C1 segment of cervical spinal cord (tissue), 14 donors: ENCODE measurements at places on chromosomes 6 and 20.

DNA sequence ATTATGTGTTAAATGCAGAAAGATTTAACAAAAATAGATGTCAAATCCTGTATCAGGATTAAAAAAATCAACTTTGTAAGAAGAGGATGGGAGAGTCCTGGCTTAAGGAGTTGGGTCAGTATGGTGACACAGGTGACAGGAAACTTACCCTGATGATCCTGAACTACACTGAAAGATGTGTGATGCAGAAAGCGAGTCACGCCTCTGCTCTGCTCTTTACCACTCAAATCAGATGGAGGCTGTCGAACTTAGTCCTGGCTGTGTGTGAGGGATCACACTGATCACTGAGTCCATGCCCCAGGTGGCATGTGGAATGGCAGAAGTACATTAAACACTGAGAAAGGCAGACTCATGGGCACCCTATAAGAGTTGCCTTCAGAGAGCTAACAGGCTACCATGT, 92.9 kb downstream of the GJA10 start:
- no peak for DNase-seq

DNA sequence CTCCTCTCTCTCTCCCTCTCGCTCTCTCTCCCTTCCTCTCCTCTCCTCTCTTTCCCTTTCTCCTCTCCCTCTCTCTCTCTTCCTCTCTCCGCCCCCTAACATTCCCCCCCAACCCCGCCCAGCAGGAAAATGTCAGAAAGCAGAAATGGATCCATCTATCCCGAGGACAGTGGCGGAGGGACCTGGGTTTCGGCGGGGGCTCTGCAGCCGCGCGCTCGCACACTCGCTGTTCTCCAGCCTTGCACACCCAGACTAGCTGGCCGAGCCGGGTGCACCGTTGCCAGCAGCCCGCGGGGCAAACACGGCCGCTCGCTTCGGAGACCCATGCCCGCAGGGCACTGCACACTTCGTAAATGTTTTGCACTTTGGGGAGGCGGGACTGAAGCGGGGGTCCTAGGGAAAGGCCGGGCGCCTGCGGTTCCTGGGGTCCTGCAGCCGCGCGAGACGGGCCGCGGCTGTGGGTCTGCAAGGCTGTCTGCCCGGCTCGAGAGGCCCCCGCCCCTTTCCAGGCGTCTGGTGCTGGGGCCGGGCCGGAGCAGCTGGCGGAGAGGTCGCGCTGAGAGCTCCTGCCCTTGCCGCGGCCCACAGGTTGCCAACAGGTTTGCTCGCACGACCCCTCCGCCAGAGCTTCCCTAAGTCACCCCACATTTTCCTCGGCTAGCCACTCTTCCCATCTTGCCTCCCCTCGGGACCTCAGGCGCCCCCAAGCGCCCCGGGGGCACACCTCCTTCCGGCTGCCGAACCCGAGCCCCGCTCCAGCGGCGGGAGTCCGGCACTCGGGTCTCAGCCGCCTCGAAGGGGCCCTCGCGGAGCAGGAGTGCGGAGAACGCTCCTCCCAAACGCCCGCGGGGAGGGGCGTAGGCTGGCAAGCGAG, 818 bp upstream of the MDGA1 start:
- DNase-seq, result peak; percentile 35

DNA sequence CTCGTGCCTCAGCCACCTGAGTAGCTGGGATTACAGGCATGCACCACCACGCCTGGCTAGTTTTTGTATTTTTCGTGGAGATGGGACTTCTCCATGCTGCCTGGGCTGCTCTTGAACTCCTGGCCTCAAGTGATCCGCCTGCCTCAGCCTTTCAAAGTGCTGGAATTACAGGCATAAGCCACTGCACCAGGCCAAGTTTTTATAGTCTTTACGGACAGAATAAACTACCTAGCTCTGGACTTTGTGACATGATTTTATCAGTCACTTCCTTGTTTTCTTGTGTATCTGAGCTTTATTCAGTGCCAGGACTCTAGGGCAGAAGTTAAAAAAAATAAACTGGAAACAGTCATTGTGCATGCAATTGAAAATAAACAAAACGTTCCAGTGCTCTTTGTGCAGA, 46.7 kb upstream of the RALGAPA2 start:
- DNase-seq, result no peak

GRCh38 chr20:36591854-36592641, 13.5 kb upstream of the RAB5IF start:
- no peak for DNase-seq

DNA sequence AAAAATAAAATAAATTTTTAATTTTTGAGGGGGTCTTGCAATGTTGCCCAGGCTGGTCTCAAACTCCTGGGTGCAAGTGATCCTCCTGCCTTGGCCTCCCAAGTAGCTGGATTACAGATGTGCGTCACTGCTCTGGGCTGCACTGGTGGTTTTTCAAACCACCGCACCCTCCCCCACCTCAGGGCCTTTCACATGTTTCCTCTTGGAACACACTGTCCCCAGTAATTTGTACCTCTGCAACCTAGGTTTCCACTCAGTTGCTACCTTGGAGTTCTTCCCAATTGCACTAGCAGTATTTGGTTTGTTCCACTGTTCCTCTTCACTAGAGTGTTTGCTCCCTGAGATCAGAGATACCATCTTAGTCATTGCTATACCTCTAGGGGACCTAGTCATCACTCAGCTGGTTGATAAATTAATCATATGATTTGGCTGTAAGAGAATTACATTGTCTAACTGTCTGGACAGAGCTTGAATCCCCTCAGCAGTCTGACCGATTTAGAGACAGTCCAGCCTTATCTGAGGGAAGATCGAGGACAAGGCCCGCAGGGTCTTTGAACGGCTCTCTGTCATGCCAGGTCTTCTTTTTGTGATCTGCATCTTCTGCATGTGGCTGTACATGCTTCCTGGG, 32.0 kb downstream of the CEP43 start:
- DNase-seq, result no peak

DNA sequence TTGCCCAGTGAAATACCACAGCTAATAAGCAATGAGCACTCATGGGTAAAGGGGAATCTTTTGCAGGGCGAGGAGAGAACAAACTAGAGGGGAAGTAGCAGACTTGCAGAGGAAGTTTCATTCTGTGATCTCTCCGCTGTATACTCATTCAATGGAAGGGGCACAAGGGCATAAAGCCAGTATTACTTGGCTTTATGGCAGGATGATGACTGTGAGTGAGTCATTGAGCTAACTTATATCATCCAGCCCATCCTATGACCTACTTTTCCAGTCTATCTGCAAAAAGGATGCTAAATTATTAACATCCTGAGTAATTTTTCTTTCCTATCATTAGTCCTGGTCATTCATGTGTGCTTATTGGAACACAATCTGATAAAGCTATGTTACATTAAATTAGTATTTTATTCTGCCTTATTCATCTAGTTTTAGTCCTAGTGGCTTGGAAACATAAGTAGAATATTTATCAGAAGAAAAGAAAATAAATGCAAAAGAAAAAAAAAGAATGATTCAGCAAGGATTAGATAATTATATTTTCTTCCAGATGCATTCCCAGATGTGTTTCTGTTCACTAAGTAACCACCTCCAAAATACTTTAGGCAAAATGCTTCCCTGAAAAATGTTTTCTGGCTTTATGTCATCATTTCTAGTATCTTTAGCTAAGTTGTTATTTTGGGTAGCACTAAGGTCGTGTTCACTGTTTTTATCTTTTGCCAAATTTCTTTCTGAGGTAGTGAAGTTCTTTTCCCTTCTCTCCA, 471.7 kb downstream of the CDKAL1 start:
- no peak for DNase-seq

- no peak for DNase-seq
Measured at GRCh38 chr20:61821735-61822134, 243.9 kb downstream of the TAF4 start.

GRCh38 chr20:47726632-47727031, 58.6 kb downstream of the SULF2 start:
- DNase-seq, result no peak

DNA sequence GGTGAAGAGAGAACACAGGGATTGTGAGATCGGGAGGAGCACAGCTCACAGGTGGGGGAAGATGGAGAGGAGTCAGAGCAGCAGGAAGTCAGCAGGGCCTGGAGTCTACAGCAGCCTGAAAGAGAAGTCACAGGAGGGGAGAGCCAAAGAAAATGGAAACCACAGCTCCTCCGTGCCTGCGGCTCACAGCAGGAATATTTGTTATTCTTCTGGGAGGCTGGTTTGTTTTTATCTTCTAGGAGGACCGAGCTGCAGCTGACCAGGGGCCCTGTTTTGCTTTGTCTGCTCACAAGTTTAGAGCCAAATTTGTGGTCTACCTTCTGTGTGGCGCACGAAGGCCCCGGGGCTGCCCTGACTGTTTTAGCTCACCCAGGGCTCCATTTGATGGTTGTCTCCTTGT, 81.8 kb downstream of the CLIC5 start:
- no peak for DNase-seq

- no peak for DNase-seq
Measured at GRCh38 chr20:16537918-16538317, 35.3 kb downstream of the KIF16B start.

- no peak for DNase-seq
Measured at GRCh38 chr6:150721418-150722266, 122.0 kb downstream of the PLEKHG1 start.

- no peak for DNase-seq
Measured at GRCh38 chr6:1773700-1774099, 164.0 kb downstream of the FOXC1 start.

DNA sequence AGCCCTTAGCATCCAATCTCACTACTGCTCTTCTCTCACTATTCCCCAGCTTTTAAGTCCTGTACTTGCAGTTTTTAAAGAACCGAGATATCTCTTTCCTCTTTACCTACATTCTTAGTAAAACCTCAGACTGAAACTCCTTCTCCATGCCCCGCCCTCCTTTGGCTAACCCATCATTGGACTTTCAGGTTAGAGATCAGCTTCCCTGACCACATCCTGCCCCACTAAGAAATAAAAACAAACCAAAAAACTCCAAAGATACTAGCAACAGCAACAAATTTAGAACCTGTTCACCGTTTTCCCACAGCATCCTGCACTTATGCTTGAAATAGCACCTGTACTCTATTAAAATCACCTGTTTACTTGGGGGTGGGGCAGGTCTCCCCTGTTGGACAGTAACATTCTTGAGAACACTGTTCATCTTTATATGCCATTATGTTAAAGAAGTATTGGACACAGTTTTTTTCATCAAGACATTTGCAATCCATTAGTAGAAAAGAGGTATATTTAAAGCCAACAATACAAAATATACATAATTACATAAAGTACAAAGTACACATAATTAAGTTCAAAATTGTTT, 16.3 kb upstream of the SMAP1 start:
- no peak for DNase-seq

DNA sequence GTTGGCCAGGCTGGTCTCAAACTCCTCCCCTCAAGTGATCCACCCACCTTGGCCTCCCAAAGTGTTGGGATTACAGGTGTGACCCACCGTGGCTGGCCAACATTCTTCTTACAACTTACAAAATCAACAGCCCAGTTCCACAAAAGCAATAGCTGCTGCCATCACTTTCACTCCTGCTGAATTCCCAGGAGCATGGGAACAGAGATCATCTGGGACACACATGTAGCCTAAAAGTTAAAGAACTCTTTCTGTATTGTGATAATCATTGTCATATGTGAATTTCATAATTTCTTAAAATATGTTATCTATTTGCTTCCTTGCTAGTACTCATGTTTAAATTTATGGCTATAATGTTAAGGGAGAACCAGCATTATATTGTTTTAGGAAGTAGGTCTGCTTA, 51.7 kb downstream of the NCOA6 start:
- DNase-seq, result no peak

DNA sequence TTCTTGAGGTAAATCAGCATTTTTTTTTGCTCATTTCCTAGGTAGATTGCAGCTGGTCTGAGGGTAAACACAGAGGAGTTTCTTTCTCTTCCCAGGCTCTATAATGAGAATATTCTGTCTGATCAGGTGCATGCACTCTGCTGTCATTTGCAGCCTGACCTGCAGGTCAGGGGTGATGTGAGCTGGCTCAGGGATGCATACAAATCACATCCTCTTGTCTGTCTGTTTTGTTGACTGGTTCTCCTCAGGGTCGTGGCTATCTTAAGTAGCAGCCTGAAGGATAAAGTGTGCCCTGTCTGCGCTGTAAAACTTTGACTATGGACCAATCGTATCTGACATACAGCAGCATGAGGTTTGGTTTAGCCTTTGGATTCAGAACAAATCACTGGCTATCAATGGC, 183.4 kb upstream of the POU3F2 start:
- no peak for DNase-seq

- no peak for DNase-seq
Measured at GRCh38 chr6:25052181-25052580, 116.4 kb upstream of the RIPOR2 start.

DNA sequence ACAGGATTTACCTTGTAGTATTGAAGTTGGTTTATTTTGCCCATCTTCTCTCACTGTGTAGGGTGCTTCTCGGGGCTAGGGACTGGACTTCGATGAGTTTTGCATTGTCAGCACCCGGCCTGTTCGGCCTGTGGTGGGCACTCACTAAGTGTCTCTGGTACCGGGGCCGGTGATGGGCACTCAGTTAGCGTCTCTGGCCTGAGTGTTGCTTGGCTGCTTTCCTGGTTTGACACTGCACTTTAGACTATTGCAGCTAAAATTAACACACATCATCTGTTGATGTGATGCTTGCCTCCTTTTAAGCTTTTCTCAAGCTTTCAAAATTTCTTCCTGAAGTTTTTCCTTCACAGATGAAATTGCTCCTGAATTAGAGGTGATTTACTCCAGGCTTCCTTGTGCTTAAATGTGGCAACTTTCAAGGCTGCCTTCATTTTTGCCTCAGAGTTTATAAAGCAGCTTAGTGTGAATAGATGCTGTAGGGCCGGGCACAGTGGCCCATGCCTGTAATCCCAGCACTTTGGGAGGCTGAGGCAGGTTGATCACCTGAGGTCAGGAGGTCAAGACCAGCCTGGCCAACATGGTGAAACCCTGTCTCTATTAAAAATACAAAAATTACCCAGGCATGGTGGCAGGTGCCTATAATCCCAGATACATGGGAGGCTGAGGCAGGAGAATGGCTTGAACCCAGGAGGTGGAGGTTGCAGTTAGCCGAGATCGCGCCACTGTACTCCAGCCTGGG, 41.7 kb upstream of the TULP4 start:
- DNase-seq, result no peak

- DNase-seq, result no peak
Measured at GRCh38 chr6:21222656-21223055, 370.9 kb upstream of the SOX4 start.

DNA sequence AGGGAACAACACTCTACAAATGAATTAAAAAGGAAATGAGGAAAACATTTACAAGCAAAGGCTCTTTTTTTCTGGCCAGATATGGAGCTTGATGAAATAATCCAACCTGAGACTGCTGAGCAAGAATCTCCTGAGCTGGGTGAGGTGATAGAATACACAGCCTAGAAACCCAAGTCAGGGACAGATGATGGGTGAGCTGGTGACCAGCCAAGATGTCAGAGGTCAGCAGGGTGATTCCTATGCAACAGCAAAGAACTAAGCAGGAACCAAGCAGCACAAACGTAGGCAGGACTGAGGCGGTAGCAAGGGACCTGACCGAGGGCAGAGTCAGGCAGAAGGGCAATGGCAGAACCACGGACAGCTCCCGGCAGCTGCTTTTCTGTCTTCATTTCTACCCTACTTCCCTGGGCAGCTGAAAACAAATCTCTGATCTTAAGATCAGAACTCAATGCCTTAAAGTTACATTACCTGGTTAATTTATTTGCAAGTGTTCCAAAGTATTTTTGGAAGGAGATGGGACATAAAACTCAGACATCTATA, 75.1 kb downstream of the CDC40 start:
- no peak for DNase-seq
